ENCODE measurements at places on chromosomes 7 and 10.

GRCh38 chr7:38506756-38507155 lies 124.4 kb downstream of the AMPH start:
- DNase-seq = no peak

DNA sequence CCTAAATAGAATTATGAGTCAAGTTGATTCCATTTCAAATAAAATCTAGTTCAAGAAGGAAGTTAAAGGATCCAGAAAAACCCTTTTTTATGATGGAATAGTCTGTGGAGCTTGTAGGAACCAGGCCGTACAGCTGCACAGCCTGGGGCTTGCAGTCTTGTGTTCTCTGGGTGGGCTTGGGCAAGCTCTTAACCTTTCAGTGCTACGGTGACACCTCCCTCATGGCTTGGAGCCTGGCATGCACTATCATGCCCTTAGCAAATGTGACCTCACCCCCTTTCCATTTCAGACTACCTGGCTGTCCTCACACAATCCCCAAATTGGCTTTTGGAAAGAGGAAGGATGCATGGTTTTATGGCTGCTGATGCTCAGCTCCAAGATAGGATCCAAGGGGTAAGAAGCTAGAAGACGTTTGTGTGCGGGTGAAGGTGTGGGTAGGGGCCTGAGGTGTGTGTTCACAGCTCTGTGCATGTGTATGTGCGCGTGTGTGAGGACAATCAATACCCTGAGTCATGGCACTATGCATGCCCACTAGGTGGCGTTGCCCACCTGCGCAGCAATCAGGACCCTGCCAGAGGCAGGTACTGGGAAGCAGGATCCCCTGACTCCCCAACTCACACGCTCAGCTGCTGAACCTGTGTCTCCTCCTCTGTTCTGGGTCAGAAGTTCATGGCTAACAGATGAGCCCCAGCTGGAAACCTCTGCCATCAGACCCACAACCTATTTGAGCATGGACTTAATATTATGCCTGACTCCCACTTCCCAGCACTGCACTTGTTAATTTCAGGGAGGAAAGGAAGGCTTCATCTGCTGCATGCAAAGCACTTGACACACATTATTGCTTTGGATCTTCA lies 113.4 kb downstream of the PTPN20 start:
- no peak for DNase-seq

DNA sequence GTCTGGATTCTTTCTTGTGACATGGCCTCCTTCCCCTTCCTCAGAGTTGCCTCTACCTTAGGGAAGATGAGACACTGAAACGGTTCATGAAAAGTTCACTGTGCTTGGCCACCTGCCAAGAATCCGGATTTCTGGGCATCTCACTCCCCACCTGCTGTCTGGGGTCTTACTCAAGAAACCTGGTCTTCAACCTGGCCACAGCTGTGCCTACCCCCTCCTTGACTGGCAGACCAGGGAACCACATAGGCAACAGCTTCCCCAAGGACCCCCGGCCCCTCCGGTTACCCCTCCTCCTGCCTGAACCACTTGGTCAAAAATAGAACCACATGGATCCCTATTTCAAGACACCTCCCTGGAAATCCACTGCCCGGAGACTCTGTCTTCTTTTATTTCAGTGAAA lies 58.7 kb upstream of the NANOS1 start:
- DNase-seq = no peak

DNA sequence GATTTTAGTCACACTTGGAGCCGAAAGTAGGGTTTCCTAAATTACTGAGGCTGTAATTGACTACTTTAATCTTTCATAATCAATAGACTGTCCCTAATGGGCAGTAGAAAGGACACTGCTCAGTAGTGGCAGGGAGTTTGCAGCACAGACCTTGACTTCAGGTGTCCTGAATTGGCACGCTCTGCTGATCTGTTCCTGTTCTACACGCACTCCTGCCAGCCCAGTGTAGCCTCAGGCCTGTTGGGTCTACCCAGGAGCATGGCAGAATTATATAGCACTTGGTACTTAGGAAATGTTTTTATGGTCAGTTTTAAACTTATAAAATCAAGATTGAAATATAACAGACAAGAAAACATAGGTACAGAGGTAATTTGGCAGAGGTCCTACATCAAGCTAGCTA lies 9.0 kb downstream of the EIF4H start:
- DNase-seq = no peak

DNA sequence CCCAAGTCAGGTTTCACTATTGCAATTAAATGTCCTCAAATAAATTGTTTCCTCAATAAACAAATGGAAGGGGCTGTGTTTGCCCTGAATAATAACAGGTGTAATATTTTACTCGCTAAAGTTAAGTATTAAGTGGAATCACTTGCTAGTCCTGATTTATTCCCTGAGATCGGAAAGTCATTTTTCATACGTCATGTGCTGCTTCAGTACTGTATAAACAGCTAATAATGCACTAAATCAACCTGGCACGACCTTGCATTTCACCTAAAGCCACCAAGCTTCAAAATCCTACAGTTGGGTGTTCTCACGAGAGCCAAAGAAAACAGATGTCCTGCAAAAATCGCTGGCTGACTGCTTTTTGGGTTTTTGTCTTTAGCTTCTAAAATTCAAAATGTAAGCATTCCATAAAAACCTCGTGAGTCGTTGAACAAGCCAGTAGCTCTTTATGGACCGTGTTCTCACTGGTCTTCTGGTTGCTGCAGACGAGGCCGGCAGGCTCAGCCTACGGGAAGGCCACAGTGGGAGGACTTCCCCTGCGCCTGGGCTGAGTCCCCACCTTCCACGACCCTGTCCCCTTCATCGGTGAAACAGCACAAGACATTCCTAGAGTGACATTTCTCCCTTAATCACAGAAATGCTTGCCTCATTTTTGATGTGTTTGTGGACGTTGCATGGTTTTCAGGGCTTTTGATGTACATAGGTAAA lies 17.9 kb upstream of the MNX1 start:
- peak; percentile 8 for DNase-seq

GRCh38 chr7:116952635-116953371 lies 498 bp upstream of the ST7 start:
- peak; percentile 79 for DNase-seq

- DNase-seq = no peak
These were observed 26.1 kb downstream of the WAC start for GRCh38 chr10:28558923-28559508.

DNA sequence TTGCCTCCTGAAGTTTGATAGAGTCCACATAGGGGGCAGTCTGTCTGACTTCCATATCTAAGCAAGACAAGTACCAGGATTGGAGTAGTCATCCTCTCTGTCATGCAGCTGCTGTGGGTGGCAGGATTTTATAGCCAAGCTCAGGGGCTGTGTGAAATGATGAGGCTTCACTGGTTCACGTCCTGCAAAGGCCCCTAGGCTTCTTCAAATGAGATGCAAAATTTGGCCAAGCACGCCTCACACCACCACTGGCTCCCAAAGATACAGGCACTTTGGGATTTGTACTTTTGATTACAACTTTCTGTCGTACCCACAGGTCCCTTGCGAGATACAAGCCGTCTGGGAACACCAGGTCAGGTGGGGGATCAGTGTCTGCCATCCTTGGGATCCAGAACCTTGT lies 67.1 kb downstream of the WDFY4 start:
- no peak for DNase-seq

DNA sequence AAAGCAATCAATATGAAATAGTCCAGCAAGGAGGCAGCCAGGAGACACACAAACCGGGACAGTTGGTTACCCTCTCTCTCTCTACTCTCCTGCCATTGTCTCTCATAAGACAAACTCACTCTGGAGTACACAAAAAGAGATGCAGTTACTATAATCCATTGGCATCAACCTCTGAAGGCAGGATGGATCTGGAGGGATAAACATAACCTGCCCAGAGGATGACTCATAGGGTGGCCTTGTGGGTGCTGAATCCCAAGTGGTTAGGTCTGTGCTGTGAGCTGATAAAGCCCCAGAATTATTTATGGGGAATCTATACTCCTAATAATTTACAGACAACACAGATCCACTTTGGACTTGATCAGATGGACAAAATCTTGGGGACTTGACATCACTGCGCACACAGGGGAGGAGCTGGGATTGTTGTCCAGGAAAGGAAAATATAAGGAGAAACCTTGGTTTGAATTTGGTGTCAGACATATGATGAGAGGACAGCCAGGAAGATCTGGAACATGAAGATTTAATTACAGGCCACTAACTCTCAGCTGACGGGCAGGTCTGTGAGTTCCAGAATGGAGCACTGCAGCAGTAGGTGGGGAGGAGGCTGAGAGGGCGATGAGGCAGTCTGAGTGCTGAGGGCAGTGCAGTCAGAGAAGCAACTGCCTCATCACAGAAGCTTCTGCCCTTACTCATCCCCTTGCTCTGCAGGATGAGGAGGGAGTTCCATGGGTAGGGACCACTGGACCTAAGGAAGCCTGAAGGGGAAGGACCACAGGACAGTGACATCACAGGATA lies 113.9 kb upstream of the PRSS58 start:
- no peak for DNase-seq

- DNase-seq = no peak
These were observed 229.3 kb downstream of the DNAJB6 start for GRCh38 chr7:157565981-157566630.

GRCh38 chr7:24604630-24605029 lies 31.4 kb downstream of the PALS2 start:
- no peak for DNase-seq

GRCh38 chr7:151244196-151244840 lies 4.2 kb downstream of the SMARCD3 start:
- no peak for DNase-seq

DNA sequence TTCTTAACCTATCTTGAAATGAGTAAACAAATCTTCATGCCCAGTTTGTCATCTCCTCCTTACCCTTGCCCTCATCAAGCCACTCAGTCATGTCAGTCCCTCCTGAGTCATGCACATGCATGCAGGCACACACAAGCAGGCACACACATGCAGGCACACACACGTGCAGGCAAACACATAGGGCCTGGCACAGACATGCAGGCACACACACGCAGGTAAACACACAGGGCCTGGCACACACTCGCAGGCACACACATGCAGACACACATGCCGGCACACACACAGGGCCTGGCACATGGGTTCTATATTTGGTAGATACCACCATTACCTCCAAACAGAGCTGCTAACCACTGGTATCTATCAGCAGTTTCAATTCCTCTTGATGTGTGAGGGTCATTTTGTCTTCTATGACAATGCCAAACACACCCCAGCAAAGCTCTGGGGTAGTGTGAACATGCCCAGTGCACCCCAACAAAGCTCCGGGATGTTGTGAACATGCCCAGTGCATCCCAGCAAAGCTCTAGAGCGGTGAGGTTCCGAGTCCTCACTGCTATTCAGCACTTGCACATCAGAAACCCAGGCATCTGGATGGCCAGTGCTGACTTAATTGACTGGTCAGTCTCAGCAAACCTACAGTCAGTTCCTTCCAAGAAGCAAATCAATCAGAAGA lies 563.8 kb downstream of the PTPRN2 start:
- DNase-seq = no peak

- DNase-seq = no peak
These were observed 10.6 kb downstream of the DBF4 start for GRCh38 chr7:87886875-87887274.

DNA sequence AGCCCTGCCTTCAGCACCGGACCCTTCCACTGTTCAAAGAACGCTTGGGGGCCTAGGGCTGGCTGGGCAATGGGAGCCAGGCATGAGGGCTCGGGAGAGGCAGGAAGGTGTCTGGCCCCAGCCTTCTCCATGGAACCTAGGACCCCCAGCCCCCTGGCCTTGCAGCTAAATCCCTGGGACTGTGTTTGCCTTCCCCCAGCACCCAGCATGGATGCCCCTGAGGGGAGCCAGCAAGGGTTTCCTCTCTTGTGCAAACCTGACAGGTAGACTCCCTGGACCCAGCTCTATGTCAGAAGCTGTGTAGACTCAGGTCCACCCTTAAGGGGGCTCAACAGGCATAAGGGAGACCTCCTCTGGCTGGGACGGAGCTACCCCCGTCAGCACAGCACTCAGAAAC lies 288.0 kb downstream of the GRID1 start:
- DNase-seq = no peak

GRCh38 chr10:33114451-33114952 lies 156.5 kb upstream of the ITGB1 start:
- DNase-seq = no peak

DNA sequence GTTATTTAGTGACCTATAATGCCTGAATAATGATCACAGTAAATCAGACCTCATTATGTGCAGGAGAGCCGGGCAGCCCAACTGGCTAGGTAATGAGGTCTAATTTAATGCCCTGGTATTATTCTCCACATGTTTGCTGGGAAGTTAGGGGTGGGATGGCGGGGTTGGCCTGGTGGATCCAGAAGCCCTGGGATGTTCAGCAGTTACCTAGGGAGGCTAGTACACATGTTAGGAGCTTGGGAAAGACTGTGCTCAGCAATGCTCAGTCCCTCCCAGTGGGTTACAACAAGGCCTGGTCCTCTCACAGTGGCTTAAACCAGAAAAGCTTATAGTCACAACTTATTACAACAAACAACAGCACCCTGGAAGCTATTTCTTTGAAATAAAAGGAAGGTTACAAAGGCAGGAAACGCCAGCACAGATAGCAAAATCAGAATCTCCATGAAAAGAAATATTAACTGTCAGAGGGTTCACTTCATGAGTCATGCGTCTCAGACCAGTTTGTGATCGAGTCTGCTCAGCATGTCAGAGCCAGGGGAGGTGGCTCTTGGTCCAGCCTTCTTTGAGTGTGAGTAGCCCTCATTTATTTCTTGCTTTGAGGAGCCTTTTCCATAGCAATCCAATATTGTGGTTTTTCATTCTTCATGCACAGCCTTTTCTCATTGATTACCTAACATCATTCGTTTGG lies 418.6 kb upstream of the NPVF start:
- no peak for DNase-seq

DNA sequence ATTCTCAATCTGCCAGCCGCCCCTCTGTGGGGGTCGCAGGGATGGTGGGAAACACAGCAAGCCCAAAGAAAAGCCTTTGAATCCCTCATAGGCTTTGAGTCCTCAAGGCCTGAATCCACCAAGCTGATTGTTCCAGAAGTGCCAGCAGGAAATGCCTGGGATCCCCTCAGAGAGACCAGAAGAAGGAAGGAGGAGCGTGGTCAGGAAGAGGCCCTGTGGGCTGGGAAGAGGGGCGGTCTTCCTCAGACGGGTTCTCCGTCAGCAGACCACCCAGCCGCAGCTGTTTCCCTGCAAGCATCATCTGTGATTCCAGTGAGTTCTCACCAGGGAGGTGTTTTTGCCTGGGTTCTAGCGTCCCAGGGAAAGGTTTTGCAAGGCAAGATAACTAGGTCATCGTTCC lies 190.0 kb upstream of the KLF6 start:
- DNase-seq = no peak

DNA sequence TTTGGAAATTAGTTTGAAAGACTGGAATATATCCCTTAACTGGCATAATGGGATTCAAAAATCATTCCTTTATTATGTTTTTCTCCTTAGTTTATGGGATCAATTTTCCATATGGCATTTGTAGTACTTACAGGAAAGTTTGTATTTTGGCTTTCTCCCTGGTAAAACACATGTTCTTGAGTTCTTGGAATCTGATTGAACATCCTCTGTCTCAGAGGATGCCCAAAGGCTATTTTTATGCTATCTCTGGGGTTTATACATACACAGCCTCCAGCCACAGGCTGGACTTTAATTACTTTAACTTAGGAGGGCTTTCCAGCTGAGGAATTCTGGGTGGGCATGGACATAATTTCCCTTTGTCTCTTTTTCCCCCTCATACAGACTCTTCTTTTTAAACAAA lies 236.4 kb downstream of the HGF start:
- DNase-seq = no peak
